ENCODE measurements at places on chromosomes 16 and 17. TPM values are rescaled to one million over a fixed set of nuclear protein-coding genes. Genes with fewer than 3 reads are reported as not detected.

GRCh38 chr17:78107457-78107856, 21.1 kb downstream of the TMC6 start:
- DNase-seq, result no peak

- no peak for DNase-seq
Measured at GRCh38 chr16:86287664-86288201, 222.6 kb upstream of the FOXF1 start.

The SMARCD2 gene
- 94.5 TPM for total RNA-seq

DNA sequence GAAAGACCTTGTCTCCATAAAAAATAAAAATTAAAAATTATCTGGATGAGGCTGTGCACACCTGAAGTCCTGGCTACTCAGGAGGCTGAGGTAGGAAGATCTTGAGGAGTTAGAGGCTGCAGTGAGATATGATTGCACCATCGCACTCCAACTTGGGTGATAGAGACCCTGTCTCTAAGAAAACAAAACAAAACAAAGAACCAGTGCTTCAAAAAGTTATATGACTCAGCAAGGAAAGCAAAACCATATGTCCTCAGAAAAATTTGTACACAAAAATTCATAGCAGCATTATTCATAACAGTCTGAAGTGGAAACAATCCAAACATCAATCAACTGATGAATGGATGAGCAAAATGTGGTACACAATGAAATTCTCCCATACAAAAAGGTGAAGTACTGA, 48.9 kb downstream of the SLFN5 start:
- peak; percentile 82 for DNase-seq

The CCL14 gene
- total RNA-seq, result not detected

The PPP1R27 gene
- total RNA-seq, result not detected

GRCh38 chr16:57383276-57384247, 11.3 kb downstream of the CX3CL1 start:
- no peak for DNase-seq

DNA sequence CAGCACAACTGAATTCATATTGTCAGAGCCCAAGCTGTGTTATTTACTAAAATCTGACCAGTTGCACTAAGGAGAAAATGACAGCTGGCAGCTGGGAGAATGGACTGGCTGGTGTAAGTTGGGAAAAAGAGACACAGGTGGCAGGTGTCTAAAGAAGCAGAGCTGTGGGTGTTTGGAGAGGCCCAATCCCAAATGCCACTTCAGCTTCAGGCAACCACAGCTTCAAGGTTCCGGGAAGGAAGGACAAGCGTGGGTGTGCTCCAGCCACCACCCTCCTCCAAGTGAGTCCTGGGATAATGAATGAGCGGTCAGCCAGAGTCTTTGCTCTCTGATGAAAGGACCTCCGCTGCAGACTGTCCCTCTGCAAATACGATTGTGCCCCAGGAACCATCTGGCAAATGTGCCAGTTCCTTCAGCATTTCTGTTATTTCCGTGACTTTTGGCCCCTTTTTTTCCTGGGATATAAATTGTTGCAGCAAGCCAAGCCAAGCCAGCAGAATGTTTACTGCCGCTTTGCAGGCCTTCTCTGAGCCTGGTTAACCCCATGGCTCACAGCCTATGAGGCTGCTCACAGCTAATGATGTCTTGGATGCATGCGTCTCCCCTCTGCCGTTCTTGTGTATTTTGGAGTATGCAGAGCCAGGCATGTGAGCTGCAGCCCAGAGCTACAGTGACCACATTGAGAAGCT, 9.5 kb upstream of the RHBDL3 start:
- DNase-seq, result no peak

GRCh38 chr17:76368545-76368944, 14.8 kb upstream of the PRPSAP1 start:
- no peak for DNase-seq

- DNase-seq, result no peak
Measured at GRCh38 chr16:68291227-68291626, 19.5 kb downstream of the SLC7A6OS start.

DNA sequence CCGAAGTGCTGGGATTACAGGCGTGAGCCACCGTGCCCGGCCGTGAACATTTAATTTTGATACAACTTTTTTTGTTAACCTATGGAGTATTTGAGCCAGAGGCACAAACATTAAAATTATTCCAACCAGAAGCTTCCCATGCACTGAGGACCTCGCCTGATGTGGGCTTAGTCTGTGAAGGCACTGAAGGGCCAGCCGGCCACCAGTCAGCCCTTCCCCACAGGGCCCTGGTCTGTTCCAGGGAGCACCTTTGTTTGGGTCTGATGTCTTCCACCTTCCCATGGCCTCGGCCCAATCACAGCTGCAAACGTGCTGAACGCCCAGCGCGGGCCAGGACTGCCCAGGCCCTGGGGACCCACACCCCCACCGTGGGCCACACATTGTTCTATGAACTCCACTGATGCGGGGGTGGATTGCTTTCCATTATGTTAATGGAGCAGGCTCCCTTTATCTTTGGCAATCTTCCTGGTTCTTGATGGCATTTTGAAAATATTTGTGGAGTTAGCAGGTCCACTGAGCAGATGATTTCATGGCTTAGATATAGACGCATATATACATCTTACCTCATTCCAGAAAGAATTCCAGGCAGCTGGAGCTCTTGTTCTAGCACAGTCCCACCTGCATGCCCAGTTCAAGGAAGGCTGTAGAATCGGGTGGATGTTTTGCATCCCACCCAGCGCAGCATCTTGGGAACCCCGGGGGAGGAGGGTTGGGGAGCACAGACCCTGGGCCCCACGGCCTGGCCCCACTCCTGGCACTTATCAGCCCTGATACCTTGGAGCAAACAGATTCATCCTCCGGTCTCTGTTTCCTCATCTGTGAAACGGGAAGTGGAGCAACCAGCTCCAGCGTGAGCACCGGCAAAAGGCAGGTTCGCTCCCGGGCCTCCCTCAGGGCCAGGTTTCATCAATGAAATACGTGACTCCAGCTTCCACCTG, 14.5 kb downstream of the SPIRE2 start:
- DNase-seq, result no peak
